OCI-LY7 (cell line): ENCODE measurements at places on chromosomes 3 and 15. TPM values are rescaled to one million over a fixed set of nuclear protein-coding genes. Genes with fewer than 3 reads are reported as not detected.

The SNURF gene
- total RNA-seq = 5.5 and 6.8 TPM in 2 replicates

The SNTN gene
- not detected in 2 replicates for total RNA-seq

The GRAMD1C gene
- total RNA-seq = 6.4 and 6.8 TPM in 2 replicates

The CRABP1 gene
- not detected in 2 replicates for total RNA-seq

The PRSS50 gene
- not detected in 2 replicates for total RNA-seq

The BNC1 gene
- not detected in 2 replicates for total RNA-seq

The HCN4 gene
- total RNA-seq = not detected in 2 replicates

The LRTM1 gene
- not detected in 2 replicates for total RNA-seq

The RTP3 gene
- 0.37 and 0.74 TPM in 2 replicates for total RNA-seq

The GREM1 gene
- total RNA-seq = not detected in 2 replicates

The DNASE1L3 gene
- 0.61 and 1.3 TPM in 2 replicates for total RNA-seq

The ANKRD34C gene
- total RNA-seq = not detected in 2 replicates

The ITIH1 gene
- not detected in 2 replicates for total RNA-seq

The RTP2 gene
- total RNA-seq = not detected in 2 replicates

The ITGA11 gene
- not detected in 2 replicates for total RNA-seq

The MEGF11 gene
- 6.8 and 9.1 TPM in 2 replicates for total RNA-seq

The EFCC1 gene
- total RNA-seq = not detected in 2 replicates

The GOLGA8S gene
- 0.09 and 0.10 TPM in 2 replicates for total RNA-seq

The NDUFB5 gene
- 110 and 112 TPM in 2 replicates for total RNA-seq

The FBXW12 gene
- total RNA-seq = 0.37 and 0.44 TPM in 2 replicates

The OXNAD1 gene
- total RNA-seq = 18.1 and 22.0 TPM in 2 replicates

The XCR1 gene
- total RNA-seq = not detected in 2 replicates

The IGSF10 gene
- not detected in 2 replicates for total RNA-seq

The TMEM207 gene
- total RNA-seq = not detected in 2 replicates

The SLC2A2 gene
- total RNA-seq = not detected in 2 replicates

The RLBP1 gene
- total RNA-seq = not detected in 2 replicates

The ARIH2 gene
- total RNA-seq = 113 and 131 TPM in 2 replicates

The TNFSF10 gene
- 5.2 and 6.8 TPM in 2 replicates for total RNA-seq

The RPL14 gene
- 2,858 and 3,153 TPM in 2 replicates for total RNA-seq

The KLF15 gene
- total RNA-seq = 26.4 and 35.0 TPM in 2 replicates

The GPR27 gene
- total RNA-seq = not detected in 2 replicates
